ENCODE measurements at places on chromosomes 4 and X. TPM values are rescaled to one million over a fixed set of nuclear protein-coding genes. Genes with fewer than 3 reads are reported as not detected.

Gene GAGE2A
- polyA plus RNA-seq = not detected

Gene NEXMIF
- polyA plus RNA-seq = under 0.01 TPM

Gene INTS6L
- polyA plus RNA-seq = 2.6 TPM

Gene WDFY3
- polyA plus RNA-seq = 14.2 TPM

Gene SMIM10L2A
- 0.37 TPM for polyA plus RNA-seq

Gene ZXDA
- 0.53 TPM for polyA plus RNA-seq

Gene GLUD2
- polyA plus RNA-seq = 0.72 TPM

Gene CXorf58
- 0.23 TPM for polyA plus RNA-seq

Gene FRMD7
- not detected for polyA plus RNA-seq

Gene NELFA
- polyA plus RNA-seq = 10.4 TPM

Gene PAGE4
- not detected for polyA plus RNA-seq

Gene NLRP2B
- not detected for polyA plus RNA-seq

Gene LRIT3
- polyA plus RNA-seq = not detected

Gene RAP1GDS1
- 4.2 TPM for polyA plus RNA-seq

Gene DCAF8L2
- polyA plus RNA-seq = not detected

Gene CYSLTR1
- polyA plus RNA-seq = 0.42 TPM

Gene EXOSC9
- polyA plus RNA-seq = 18.2 TPM

Gene SLC6A8
- polyA plus RNA-seq = 138 TPM

Gene CORIN
- 35.8 TPM for polyA plus RNA-seq

Gene CABS1
- polyA plus RNA-seq = not detected

Gene IGFBP7
- polyA plus RNA-seq = 857 TPM

Gene NPY5R
- 0.11 TPM for polyA plus RNA-seq

Gene TMEM165
- polyA plus RNA-seq = 78.7 TPM

Gene TMEM128
- 11.3 TPM for polyA plus RNA-seq

Gene ARHGAP24
- 4.5 TPM for polyA plus RNA-seq

Gene TMEM47
- 25.9 TPM for polyA plus RNA-seq

Gene CXorf66
- not detected for polyA plus RNA-seq
